ENCODE measurements at places on chromosomes 7 and 10.

DNA sequence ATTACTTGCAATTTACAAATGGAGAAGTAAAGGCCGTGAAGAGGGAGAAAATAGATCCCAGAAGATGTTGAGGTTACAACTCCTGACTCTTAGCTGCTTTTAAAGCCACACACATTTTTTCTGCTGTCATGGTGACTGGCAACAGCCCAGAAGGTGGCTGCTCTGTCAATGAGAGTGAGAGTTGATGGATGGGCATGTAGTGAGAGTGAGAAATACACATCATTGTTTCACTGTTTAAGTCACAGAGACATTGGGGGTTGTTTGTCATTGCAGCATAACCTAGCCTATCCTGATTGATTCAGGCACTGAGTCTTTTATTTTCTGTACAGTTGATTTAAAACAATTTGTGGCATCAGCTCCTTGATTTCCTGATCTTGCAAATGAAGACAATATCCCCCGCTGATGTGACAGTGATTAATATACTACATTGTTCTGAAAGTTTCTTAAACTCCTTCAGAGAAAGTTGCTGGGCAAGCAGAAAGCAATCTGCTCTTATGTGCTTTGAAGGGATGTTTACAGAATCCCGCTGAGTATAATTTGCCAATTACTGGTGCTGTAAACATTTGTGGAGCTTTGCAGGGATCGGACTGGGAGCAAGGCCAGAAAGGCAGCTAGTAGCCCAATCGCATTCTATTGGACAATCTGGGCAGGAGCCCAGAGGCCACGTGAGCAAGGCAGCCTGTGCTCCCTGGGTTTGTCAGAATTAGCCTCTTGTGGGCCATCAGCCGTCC lies 229.6 kb downstream of the PRPF18 start:
- DNase-seq = no peak

- DNase-seq = no peak
These were observed 86.2 kb upstream of the ABCB5 start for GRCh38 chr7:20529260-20529659.

DNA sequence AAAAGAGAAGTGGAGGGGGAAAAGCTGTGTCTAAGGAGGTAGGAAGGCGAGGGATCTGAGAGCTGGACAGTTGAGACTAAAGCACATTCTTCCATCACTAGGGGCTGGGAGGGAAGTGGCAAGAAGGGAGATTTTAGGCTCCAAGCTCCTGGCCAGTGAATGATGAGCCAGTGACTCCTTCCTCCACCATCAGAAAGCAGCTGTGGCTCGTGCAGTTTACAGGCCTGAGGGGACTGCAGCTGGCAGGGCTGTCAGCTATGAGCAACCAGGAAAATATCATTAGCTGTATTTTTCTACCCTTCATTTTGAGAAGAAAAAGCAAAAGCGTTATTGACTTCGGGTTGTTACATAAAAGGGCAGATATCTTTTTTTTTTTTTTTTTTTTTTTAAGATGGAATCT lies 60.7 kb downstream of the GPAM start:
- no peak for DNase-seq

- no peak for DNase-seq
These were observed 28.5 kb downstream of the NAPEPLD start for GRCh38 chr7:103120362-103120761.

GRCh38 chr10:114081911-114082583 lies 38.4 kb downstream of the ADRB1 start:
- no peak for DNase-seq

DNA sequence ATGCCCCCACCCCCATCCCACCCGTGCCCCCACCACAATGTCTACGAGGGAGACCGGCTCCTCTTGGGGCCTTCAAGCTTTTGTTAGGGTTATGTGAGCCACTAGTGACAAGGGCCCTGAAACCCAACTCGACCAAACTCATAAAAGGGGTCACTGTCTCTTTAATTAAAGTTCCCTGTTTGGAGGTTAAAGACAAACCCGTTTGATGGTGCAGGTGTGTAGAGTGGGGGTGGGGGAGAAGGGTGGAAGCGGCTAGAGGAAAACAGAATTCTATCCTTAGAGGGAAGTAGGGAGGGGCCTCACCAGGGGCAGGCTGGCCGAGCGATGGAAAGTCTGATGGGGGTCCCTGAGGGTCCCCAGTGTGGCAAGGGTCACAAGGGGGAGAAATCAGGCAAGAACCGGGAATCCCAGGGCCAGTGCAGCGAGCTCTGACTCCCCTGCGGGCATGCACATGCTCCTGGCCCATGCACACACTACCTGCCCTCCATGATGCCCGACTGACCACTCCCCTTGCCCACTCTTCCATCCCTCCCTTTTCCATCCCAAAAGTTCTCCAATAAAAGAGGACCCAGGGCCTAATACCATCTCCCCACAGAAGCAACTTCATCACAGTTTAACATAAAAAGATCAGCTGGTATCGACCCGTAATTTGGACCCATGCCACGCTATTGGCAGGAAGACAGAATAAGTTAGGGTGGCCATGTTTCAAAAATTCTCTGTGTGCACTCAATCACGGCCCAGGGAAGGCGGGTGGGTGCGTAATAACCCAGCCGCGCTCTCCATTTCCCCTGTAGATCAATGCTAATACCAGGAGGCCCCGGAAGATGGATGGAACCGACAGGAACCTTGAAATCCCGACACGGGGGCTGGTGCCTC lies 35.9 kb upstream of the SLF2 start:
- no peak for DNase-seq

GRCh38 chr7:138388673-138389491 lies 71.2 kb upstream of the TRIM24 start:
- no peak for DNase-seq

GRCh38 chr7:51073171-51073570 lies 243.4 kb downstream of the COBL start:
- no peak for DNase-seq

- no peak for DNase-seq
These were observed 266.1 kb downstream of the MTERF1 start for GRCh38 chr7:91614431-91614830.

GRCh38 chr7:127870231-127870907 lies 160.9 kb downstream of the LRRC4 start:
- no peak for DNase-seq

GRCh38 chr7:116672596-116673456 lies 830 bp downstream of the MET start:
- no peak for DNase-seq

GRCh38 chr7:30630986-30631385 lies 36.3 kb downstream of the GARS1 start:
- DNase-seq = no peak

- DNase-seq = no peak
These were observed 13.1 kb downstream of the DDC start for GRCh38 chr7:50552139-50552538.

- no peak for DNase-seq
These were observed 151.8 kb downstream of the SFMBT2 start for GRCh38 chr10:7258948-7259523.

DNA sequence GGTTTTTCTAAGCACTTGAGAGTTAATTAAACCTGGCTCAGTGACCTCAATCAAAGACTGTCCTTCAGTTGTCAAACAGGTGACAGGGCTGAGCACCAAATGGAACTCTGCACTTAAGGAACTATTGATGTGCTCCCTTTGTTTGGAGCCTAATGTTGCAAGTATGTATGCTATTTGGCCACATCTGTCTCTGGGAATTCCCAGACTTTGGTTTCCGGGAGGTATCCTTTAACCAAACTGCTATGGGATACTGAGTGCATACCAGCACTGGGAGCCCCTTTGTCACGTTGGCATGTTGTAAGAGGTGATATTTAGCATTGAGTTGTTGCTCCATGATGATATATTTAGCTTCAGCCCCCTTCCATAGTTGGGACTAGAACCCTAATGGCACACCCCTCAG lies 25.2 kb downstream of the ASZ1 start:
- no peak for DNase-seq

GRCh38 chr7:33666531-33666930 lies 238.8 kb upstream of the BMPER start:
- no peak for DNase-seq

GRCh38 chr10:34886906-34887642 lies 72.0 kb upstream of the PARD3 start:
- DNase-seq = no peak

- no peak for DNase-seq
These were observed 544 bp downstream of the TSPAN33 start for GRCh38 chr7:129144834-129145668.

- DNase-seq = no peak
These were observed 106.9 kb upstream of the C7orf33 start for GRCh38 chr7:148483515-148484308.

- no peak for DNase-seq
These were observed 7.7 kb downstream of the NDUFB2 start for GRCh38 chr7:140704205-140704604.

DNA sequence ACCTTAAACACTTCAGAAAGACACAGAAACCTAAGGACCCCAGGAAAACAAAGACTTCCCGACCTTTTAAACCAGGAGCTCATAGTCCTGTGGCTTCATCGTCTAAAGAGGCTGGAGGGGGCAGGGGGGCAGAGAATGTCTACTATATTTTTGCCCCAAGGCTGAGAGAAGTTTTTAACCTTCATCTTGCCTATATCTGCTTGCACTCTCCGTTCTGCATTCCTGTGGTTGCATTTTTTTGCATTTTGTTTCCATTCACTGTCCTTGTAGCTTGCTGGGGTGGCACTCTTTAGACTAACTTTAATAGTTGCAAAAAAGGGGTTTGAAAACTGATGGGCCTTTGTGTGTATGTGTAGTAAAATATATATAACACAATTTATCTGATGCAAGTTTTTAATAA lies 23.7 kb downstream of the PRKAR2B start:
- DNase-seq = no peak

GRCh38 chr10:118308664-118309063 lies 33.5 kb downstream of the FAM204A start:
- no peak for DNase-seq

- DNase-seq = no peak
These were observed 49.4 kb upstream of the CTBP2 start for GRCh38 chr10:125209591-125210355.

- no peak for DNase-seq
These were observed 26.2 kb downstream of the BUB3 start for GRCh38 chr10:123180101-123181090.

- DNase-seq = no peak
These were observed 151.0 kb downstream of the CHN2 start for GRCh38 chr7:29345590-29345989.

GRCh38 chr7:143069912-143070500 lies 17.9 kb downstream of the OR6V1 start:
- DNase-seq = no peak

DNA sequence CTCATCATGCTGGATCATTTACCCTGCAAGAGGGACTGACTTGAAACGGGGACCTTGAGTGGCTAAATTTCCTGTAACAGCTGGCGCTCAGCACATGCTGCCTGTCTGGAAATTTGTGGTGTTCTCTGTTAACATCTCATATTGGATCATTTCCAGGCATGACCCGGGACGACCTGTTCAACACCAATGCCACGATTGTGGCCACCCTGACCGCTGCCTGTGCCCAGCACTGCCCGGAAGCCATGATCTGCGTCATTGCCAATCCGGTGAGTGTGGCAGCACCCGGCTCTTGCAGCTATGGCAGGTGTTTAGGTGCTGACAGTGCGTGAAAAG lies 9.9 kb downstream of the MDH2 start:
- no peak for DNase-seq
